Activated T-helper 1 cell treated with Interleukin-2 at 50 U/mL for 16 hours (primary cell): ENCODE measurements at places on chromosomes 6 and 20.

- DNase-seq: no peak
Observed at GRCh38 chr6:165662041-165662748, 846 bp downstream of the PDE10A start.

- no peak for DNase-seq
Observed at GRCh38 chr6:3850451-3851203, 1.5 kb downstream of the FAM50B start.

DNA sequence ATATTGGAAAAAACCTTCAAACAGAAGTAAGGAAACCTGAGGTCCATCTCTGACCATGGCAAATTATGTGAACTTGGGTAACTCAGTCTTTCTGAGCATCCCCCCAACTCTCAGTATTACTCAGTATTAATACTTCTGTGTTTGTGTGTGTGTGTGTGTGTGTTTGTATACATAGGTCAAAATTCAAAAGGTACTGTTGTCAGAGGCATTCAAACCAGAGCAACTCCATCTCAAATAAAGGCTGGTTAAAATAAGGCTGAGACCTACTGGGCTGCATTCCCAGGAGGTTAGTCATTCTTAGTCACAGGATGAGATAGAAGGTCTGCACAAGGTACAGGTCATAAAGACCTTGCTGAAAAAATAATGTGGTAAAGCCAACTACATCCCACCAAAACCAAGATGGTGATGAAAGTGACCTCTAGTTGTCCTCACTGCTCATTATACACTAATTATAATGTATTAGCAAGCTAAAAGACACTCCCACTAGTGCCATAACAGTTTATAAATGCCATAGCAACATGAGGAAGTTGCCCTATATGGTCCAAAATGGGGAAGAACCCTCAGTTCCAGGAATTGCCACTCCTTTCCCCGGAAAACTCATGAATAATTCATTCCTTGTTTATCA, 33.3 kb upstream of the SLC22A16 start:
- DNase-seq: no peak

- DNase-seq: no peak
Observed at GRCh38 chr6:31118178-31118577, 2.1 kb downstream of the CDSN start.

DNA sequence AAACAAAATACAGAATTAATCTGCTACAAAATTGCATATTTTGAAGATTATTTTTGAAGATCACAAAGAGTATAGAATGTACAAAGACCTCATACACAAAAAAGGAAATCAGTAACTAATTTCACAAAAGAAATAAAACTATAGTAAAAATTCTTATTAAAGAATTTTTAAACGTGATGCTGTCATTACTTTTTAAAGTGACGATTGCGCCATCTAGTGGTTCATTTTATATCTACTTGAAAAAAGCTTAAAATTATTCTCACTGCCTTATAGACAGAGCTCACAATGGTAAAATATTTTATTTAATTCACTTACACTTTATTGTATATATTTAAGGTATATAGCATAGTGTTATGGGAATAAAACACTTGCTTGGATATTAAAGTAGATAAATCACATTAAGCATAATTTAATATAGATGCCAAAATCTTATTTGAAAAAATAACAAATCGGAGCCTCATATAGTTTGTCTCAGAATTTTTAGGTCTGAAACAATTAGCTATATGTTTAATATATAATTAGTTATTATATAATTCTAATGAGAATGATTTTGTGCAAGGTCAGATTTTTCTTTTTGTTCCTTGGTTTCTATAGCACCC, 128.8 kb downstream of the PHF3 start:
- DNase-seq: no peak

GRCh38 chr20:58891086-58891717, 38.7 kb downstream of the GNAS start:
- peak; percentile 68 for DNase-seq

DNA sequence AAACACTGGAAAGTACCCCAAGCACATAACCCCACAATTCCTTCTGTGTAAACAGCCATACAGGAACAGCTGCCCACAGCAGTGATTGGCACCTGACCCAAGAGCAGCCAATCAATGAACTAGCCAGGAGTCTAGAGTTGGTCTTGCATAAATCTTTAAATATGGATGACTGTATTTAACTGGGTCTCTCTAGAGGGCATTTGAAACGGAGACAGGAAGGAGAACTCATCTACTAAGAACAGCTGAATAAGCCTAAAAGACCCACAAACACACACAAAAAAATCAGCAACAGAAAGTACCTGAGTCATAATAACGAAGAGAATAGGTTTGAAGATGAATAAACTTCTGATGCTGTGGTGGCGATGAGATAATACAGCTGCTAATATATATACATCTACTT, 49.0 kb upstream of the ASF1A start:
- no peak for DNase-seq
